Activated naive CD4-positive, alpha-beta T cell treated with anti-CD3 and anti-CD28 coated beads for 36 hours (primary cell): ENCODE measurements at places on chromosomes 2 and 18.
A peak's percentile ranks its signal among the peaks of the same experiment; 100 is the strongest.

GRCh38 chr18:79627750-79628294 lies 51.8 kb upstream of the CTDP1 start:
- DNase-seq, result no peak

GRCh38 chr2:220568296-220568695 lies 940.9 kb downstream of the SLC4A3 start:
- no peak for DNase-seq

DNA sequence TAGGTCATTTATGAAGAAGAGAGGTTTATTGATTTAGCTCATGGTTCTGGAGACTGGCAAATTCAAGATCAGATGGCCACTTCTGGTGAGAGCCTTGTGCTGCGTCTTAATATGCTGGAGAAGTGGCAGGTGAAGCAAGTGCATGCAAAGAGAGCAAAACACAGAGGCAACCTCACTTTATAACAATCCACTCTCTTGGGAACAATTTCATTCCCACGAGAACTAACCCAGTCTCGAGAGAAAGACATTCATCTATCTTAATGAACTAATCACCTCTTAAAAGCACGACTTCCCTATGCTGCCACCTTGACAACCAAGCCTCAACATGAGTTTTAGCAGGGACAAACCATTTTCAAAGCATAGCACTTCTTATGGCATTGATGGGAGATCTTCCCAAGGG lies 186.5 kb upstream of the RASGRP3 start:
- no peak for DNase-seq

DNA sequence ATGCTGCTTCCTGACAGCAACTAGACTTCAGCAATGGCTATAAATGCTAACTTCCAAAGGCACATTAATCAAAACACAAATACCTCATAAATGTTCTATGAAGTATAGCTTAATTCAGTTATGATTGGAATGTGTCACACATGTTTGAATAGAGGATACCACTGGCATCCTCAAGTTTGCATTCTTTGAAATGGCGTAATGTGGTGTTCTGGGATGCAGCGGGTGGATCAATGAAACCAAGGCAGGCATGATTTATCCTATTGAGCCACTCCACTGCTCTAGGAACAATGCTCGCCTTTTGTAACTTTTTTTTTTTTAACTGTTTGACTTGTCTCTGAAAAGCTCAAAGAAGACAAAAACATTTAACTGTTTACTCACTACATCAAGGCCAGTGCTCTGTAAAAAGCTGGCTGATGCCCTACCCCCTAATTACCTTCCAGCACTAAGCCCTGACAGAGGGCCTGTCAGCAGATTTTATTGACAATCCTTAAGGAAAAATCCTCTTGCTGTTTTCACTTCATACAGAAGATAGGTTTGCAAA lies 278.8 kb upstream of the SESTD1 start:
- no peak for DNase-seq

DNA sequence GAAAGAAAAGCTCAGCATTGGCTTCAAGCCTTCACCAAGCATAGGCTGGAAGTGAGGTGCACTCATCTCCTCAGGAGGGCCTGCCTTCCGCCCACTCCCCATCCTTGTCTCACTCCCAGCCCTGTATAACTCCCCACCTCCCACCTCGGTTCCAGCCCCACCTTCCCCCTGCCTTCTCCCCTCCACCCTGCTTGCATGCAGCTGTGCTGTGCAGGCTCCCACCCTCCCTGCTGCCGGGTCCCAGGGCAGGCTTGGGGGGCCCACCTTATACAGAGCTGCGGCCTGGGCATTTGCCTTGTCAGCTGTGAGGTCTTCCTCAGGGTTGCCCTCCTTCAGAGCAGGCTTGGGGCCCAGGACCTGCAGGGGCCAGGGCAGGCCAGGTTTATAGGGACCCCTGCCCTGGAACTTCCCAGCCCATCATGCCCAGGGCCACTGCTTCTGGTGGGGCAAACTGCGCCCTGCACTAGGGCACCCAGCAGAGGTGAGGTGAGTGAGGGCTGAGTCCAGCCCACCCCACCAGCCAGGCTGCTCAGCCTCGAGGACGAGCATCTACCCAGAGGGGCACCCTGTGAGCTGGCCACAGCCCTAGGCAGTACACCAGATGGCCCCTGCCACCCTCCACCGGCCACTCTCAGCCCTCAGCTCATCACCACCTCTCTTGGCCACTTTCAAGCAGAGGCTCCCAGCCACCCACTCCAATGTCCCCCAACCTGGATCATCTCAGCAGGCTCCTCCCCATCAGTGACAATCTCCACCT lies 11.6 kb downstream of the CAPG start:
- DNase-seq, result no peak

DNA sequence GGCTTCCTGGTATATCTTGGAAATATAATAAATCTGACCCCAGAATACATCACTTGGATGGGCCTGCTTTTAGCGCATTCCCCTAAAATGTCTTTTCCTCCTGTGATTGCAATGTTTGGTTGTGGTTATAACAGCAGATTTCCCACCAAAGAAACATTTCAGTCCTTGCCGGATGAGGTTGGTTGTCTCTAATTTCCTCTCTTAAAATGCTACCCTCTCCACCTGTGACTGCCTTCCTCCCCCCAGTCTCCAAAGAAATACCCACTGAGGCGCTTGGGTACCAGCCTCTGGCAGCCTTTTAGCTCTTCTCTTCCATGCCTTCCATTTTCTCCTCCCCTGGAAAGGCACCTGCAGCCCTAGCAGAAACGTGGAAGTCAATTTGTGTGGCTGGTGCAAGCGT lies 102.1 kb upstream of the SIX3 start:
- DNase-seq, result no peak

DNA sequence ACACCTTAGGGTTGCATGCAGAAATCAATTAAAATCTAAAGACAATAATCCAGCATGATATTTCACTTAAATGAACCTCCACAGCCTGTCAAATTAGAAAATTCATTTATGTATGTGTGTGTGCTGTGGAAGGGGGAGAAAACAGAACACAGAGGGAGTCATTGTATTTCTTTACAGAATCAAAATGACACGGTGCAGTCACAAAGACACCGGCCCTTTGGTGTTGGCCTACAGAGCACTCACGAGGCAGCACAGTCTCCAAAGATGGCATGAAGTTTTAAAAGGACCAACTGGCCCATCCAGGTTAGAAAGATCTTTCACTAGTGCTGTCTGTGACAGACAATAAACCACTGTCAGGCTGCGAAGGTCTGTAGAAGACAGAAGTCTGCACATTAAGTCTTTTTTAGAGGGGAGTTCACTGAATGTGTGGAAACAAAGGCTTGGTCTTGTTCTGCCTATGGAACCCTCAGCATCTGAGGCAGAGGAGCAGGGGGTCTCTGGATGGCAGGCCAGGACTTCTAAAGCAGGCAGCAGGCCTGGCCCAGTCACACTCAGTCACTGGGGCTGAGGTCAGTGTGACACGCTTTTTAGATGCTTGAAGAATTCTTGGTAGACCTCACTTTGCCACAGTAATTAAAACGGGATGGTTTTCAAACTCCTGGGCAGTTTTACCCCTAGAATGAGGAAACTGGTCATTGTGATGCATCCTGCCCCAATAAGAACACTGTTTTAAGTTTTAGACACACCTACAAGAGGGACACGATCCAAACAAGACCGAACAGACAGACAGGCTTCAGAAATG lies 184.9 kb downstream of the AFF3 start:
- DNase-seq, result no peak

GRCh38 chr2:37875403-37875906 lies 49.6 kb upstream of the RMDN2 start:
- no peak for DNase-seq

DNA sequence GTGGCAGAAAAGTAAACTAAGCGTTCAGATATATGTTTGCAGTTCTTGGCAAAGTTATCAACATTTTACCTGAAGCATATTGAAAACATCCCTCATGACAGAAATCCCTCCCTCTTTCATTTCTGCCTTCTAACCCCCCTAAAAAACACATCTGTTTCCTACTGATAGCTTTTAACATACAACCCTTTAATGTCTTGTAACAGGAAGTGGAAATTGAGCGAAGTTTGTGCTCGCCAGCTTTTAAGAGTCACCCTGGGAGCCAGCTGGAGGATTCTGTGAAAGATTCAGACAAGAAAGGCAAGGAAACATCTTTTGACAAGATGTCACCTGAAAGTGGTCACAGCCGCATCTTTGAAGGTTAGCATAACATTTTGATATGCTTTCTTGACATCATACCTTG lies 247.4 kb downstream of the XIRP2 start:
- DNase-seq, result peak; percentile 6

GRCh38 chr2:208990716-208991115 lies 433.1 kb upstream of the MAP2 start:
- no peak for DNase-seq

- no peak for DNase-seq
Measured at GRCh38 chr2:111238296-111238695, 117.6 kb downstream of the BCL2L11 start.

DNA sequence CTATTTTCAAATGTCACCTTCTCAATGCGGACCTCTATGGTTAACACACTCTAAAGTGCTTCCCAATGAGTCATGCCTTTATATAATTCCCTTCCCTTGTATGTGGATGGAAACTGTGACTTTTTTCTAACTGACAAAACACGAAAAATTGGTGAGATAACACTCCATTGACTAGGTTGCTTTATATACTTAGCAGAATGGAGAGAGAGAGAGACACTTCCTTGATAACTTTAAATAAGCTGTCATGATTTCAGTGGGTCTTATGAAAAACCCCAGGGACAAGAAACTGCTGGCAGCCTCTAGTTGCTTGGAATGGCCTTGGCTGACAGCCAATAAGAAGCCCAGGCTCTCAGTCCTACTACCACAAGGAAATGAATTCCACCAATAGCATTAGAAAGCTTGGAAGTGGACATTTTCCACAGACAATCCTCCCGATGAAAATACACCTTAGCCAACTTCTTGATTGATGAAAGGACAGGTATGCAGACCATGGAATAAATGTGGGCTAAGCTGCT lies 322.2 kb downstream of the ZNF804A start:
- no peak for DNase-seq

DNA sequence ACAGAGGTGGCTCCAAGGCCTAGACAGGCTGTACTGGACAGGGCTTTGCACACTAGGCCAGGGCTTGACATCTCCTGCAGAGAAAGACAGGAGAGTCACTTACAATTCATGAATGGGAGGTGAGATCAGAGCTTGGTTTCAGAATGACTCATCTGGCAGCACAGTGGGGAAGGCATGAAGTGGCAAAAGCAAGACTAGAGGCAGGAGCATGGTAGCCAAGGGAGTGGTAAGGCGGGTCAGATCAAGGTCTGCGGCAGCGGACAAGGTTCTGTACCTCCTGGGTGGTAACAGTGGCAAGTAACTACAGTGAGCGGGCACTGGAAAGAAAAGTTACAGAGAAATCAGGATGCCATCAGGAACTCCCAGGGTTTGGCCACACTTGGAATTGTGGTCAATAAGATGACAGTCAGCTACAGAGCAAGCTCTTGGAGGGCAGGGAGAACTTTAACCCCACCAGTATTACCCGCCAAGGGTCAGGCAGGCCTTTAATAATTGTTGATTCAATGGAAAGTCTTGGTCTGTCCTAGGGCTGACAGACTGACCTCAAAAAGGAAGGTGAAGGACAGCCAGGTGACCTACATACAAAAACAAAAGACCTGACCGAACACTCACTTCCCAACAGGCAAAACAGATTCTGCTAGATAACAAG lies 5.7 kb downstream of the MCFD2 start:
- peak; percentile 74 for DNase-seq

DNA sequence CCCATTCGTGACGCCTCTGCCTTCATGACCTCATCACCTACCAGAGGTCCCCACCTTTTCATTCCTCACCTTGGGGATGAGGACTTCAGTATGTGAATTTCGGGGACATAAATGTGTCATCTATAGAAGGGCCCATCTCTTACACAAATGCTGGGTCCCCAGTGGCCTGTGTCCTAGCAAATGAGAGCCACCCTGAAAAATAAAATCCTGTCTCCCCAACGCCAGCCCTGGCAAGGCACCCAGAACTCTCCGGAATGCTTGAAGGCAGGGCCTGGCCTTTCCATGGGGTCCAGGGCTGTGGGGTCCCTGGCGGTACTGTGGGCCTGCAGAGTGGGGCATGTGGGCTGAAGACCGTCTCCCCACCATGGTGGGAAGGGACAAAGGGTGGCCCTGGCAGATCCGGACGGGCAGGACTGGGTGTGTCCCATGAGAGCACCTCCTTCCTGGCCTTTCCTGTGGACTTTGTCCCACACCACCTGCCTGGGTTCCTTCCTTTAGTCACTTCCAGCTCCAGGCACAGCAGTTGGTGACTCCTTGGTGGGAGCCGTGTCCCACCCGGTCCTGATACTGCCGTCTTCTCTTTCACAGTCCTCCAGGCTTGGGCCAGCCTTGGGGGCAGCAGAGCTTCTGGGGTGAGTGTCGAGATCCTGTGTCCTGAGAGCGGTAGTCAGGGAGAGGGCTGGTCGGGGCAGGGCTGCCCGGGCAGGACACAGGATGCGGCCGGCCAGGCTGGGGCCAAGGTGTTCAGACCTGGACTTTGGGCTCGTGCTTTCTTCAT lies 18.6 kb downstream of the CAPN10 start:
- DNase-seq, result no peak

- no peak for DNase-seq
Measured at GRCh38 chr2:138760676-138761075, 19.5 kb downstream of the NXPH2 start.
